ENCODE measurements at places on chromosomes 12 and 14.

- DNase-seq = peak; percentile 39
These were observed 22.2 kb downstream of the UBE2N start for GRCh38 chr12:93419388-93420034.

- no peak for DNase-seq
These were observed at the start of gene KDM2B for GRCh38 chr12:121580959-121581685. TSS of gene KDM2B (minus strand) at chr12:121581023. CDS start at chr12:121580911, 112 bp downstream.

DNA sequence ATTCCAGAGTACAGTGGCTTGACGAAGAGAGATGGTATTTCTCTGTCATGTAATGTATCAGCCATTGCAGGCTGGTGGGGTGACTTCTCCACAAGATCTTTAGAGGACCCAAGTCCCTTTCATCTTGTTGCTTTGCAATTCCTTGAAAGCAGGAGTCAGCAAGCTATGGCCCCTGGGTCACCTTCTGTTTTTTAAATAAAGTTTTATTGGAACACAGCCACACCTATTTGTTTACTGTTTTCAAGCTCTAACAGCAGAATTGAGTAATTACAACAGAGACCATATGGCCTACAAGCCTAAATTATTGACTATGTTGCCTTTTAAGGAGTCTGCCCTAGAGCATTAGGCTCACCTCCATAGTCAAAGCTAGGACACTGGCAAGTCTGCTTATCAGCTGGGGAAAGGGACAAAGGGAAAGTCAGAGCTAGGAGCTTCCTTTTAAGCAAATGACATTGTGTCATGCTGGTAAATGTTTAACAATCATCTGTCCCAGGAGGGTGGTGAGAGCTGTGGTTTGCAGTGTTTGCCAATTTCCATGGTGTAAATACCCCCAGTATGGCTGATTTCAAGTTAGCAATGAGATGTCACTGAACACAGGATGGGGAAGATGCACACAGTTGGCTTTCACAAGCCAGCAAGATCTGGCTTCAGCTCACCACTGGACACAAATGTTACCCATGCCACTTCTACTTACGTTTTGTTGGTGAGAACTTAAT lies 87.7 kb upstream of the PWP1 start:
- DNase-seq = no peak

GRCh38 chr12:68667291-68667690 lies 19.5 kb upstream of the NUP107 start:
- DNase-seq = no peak

GRCh38 chr12:46950094-46950493 lies 124.3 kb upstream of the SLC38A4 start:
- no peak for DNase-seq

DNA sequence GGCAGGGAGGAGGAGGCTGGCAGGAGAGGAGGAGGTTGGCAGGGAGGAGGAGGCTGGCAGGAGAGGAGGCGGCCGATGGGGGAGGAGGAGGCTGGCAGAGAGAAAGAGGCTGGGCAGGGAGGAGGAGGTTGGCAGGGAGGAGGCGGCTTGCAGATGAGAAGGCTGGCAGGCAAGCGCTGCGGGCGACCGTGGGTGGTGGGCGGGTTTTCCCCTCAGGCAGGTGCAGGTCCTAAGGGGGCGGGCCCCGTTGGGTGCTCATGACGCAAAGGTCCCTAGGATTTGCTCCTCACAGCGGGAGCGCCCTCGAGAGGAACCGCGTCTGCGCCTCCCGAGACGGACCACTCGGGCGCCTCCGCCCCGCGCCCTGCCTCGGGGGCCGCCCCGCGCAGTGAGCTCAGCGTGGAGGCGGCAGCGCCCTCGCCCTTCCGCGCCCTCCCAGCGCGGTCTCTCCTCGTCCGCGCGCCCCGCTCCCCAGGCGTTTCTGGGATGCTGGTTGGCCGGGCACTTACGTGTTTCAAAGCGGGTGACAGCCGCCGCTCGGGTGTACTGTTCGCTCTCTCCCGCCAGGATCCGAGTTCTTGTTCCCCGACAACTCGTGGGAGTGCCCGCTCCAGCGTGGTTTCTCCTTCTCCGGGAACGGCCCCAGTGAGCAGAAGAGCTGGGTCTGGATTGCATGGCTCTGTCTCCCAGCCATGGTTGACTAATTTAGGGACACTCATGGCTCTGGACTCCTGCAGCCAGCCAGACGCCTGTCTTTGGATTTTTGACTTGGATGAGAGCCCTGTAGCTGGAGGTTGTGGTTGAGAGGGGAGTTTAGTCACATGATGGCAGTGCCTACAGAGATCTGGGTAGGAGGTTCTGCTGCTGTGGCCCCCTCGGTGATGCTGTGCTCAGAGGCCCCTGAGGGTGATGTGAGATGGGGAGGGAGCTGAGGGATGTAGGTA lies 64.1 kb upstream of the PPP4R3A start:
- DNase-seq = peak; percentile 29

GRCh38 chr12:84685379-84685778 lies 227.2 kb downstream of the SLC6A15 start:
- DNase-seq = no peak

DNA sequence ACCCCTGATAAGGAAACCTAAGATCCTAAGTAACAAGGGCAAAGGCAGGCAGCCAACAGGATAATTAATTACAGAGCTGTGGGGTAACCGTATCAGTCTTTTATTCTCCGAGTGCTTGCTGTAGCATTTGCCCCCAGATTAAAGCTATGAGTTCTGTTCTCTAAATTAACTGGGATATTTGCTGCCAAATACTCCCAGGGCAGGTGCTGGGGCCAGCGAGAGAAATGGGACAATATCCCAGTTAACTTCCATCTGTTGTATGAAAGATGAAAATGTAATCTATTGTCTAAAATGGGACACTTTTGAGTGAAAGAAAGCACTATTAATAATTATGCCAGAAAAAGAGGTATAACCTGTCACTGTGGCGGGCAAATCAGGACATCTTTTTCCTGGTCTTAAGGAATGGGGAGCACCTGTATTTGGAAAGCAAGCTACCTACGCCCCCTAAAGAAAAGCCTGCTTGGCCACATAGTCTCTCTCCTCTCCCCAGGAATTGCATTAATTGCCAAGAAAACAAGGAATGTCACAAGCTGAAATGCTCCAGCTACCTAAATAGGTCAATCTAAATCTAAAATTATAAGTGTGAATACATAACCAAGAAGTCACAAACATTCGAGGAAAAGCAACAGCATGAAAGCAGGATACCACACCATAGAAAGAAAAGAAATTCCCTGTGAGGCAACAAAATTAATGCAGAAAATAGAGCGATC lies 26.7 kb upstream of the CFAP54 start:
- no peak for DNase-seq

DNA sequence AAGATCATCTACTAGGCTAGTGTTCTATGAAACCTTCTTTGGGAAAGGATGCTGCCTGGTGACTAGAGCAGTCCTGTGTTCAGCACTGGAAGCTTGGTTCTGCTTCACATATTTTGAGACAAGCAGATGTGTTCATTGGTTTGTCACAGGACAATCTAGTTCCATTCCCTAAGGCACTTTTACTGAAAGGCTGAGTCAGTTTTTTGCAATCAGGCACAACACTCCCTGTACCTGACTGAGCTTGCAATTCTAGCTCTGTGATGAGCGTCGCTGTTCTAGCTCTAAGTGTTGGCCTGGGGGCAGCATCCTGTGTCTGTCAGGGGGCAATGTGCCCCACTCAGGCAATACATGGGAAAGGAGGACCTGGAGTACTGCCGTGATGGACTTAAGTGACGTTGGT lies 144.4 kb downstream of the CAND1 start:
- DNase-seq = no peak

GRCh38 chr12:54375259-54375579 lies 9.3 kb downstream of the ZNF385A start:
- no peak for DNase-seq

GRCh38 chr12:3325736-3326135 lies 165.3 kb upstream of the PRMT8 start:
- DNase-seq = no peak

GRCh38 chr12:118065380-118065779 lies 4.4 kb upstream of the WSB2 start:
- DNase-seq = no peak

DNA sequence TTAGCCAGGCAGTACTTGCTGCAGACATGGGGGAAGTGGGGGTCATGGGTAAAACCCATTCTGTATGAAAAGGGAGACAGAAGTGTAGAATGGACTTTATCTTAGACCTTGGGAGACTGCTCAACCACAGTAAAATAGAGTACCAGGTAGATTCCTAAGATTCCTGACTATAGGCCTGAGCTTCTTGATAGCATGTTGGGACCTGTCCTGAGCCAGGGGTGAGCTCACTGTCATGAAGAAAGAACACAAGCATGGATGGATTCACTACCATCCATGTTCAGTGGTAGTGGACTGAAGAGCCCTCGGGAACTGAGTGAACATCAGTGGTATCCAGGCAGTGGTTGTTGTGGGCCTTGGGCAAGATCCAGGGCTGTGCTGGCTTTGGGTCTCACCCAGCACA lies 1003.8 kb downstream of the TMTC2 start:
- no peak for DNase-seq

DNA sequence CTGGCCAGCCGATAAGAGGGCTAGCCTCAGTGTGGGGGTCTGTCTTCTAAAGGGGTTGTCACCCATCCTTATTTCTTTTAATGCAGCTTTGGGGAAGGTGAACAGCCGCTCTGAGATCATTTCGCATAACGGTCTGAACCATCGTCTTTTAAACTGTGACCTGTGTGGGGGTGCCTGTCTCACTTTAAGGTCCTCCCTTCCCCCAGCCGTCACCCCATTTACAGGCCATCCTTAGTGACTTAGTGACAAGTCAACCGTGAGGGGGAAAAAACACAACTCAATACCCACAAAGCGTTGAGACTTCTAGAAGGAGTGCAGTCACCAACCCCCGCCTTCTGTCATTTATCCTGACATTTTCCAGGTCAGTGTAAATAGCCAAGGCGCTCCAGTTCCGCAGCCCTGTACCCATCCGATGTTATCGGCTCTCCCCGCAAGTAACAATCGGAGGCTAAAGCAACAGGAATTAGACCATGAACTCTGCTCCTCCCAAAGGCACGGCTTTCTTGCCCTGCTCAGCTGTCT lies 505 bp upstream of the DENND5B start:
- DNase-seq = peak; percentile 15

DNA sequence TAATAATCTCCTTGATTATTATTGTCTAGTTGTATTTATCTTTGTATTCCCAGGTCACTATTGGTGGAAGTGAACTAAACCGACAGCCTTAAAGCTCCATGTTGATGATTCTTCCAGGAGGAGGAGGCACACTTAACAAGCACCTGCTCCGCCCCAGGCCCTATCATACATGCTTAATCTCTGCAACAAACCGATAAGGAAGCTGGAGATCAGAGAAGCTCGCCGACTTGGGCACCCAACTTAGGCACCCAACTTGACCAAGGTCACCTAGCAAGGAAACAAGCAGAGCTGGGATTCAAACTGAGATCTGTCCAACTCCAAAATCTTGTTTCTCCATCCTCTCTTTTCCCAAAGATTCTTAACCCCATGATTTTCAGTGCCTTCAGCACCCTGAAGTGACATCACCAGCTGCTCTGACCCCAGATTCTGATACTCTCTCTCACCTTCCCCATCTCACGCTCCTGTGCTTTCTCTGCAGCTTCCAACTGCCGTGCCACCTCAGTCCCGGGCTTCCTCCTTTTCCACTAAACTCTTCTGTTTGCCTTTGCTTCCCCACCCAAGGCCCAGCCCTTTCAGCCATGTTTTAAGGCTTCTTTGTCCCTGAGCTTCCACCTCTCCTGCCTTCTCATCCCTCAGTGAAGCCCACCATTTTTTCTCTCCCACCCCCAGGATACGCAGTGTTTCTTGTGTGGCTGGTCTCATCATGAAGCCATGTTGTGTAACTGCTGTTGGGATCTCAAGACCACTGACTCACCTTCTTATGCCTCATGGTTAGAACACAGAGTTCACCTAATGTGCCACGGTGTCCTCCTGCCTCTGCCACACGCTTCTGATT lies 6.6 kb upstream of the KRT18 start:
- no peak for DNase-seq

GRCh38 chr12:113088037-113088436 lies 31.5 kb downstream of the DTX1 start:
- no peak for DNase-seq

GRCh38 chr12:54549774-54550451 lies 512 bp downstream of the PDE1B start:
- DNase-seq = no peak

GRCh38 chr12:60872219-60872618 lies 1276.4 kb downstream of the SLC16A7 start:
- DNase-seq = no peak

- no peak for DNase-seq
These were observed 1.9 kb downstream of the TRIM9 start for GRCh38 chr14:51092965-51093364.

DNA sequence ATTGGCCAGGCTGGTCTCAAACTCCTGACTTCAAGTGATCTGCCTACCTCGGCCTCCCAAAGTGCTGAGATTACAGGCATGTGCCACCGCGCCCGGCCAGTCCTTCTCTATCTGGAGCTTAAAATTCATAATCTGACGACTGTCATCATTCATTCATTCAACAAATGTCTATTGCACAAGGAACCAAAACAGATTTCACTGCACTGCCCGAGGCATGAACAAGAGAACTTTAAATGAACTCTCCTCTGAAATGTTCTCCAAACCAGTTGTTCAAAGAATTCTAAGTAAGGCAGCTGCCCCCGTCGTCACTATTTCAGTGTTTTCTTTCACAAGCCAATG lies 44.8 kb upstream of the METAP2 start:
- DNase-seq = no peak

DNA sequence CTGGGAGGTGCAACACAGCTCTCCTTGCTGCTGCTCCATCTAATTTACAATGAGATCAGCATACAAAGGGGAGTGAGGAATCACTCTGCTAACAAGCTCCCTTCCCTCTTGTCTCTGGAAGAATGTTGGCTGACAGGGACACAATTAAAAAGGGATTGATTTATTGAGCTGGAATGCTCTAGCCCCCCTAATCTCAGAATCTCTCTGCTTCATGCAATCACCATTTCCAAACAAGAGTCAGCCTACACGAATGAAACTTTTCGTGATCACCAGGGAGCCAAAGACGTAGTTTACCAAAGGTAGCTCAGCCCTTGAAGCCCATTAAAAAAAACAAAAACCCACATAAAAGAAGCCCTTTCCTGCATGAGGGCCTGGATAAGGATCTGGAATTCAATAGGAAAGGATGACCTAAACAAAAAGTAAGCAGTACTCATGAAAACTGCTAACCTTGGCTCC lies 223.8 kb downstream of the C12orf75 start:
- DNase-seq = no peak

GRCh38 chr12:52132754-52133161 lies 53.3 kb downstream of the SMIM41 start:
- no peak for DNase-seq

DNA sequence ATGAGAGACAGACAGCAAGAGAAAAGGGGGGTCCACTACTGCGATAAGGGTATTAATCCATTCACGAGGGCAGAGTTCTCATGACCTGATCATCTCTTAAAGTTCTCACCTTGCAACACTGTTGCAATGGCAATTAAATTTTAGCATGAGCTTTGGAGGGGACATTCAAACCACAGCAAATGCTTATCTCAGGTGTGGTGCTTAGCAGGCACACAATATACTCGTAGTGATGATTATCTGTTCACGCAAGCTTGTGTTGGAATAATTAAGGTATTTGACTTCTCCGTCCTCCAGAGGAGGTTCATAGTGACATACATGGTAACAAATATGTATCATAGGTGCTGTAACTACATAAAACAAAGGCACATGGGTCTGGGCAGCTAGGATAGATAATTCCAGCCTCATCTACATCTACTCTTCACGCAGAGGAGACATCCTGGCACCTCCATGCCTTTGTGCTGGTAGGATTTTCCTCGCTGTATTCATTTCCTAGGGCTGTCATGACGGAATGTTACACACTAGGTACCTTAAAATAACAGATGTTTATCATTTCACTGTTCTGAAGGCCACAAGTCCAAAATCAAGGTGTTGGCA lies 221.2 kb downstream of the RBM19 start:
- no peak for DNase-seq

- DNase-seq = no peak
These were observed 45.1 kb upstream of the MEG3 start for GRCh38 chr14:100780646-100781355.

All from HT1080 (cell line).